Right forelimb (tissue), 1 donor: ENCODE measurements at places on chromosomes 6 and 20.

DNA sequence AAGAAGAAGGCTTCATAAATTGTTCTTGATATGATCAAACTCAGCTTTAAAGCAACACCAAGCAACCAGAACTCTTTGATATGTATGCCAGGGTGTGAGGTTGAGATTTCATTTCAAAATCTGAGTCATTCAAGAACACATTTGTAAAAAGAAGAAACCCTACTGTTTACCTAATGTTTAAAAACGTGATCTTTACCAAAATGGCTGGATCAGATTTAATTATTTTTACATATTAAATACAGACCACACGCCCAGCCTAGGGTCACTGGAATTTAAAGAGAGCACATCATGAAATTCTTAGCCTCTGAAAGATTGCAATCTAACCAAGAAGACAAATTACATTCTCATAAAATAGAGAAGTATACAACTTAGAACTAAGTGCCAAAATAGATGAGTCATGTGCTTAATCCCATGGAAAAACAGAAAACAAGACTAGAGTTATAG, 206.8 kb upstream of the SMLR1 start:
- DNase-seq, result no peak

GRCh38 chr20:46088409-46089166, 1.2 kb downstream of the NCOA5 start:
- no peak for DNase-seq

GRCh38 chr6:166705069-166705468, 78.0 kb upstream of the RPS6KA2 start:
- no peak for DNase-seq

DNA sequence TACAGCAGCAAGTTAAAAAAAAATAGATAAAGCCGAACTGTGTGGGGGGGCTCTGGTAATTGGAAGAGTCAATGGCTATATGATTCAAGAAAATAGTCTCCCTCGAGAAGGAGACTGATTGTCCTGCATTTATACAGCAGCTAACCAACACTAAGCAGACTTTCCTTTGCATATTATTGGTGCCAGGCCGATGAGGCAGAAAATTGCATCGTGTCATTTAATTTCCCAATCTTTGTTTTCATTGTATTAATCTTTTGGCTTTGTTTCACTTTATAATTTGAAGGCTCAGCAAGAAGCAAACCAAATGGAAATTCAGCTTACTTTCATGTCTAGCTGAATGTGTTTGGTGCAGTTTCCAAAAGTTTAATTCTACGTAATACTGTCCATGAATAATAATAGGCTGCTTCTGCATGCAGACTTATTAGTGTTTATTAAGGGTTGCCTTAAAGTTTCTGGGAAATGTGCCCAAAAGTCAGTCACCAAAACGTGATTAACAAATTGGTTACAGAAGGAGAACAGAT, 258.5 kb downstream of the HACE1 start:
- DNase-seq, result no peak

- no peak for DNase-seq
Observed at GRCh38 chr20:38043512-38044300, 10.2 kb downstream of the RPRD1B start.

GRCh38 chr6:88380083-88380482, 213.9 kb upstream of the CNR1 start:
- no peak for DNase-seq

GRCh38 chr6:33289784-33290315, 449 bp downstream of the PFDN6 start:
- no peak for DNase-seq

DNA sequence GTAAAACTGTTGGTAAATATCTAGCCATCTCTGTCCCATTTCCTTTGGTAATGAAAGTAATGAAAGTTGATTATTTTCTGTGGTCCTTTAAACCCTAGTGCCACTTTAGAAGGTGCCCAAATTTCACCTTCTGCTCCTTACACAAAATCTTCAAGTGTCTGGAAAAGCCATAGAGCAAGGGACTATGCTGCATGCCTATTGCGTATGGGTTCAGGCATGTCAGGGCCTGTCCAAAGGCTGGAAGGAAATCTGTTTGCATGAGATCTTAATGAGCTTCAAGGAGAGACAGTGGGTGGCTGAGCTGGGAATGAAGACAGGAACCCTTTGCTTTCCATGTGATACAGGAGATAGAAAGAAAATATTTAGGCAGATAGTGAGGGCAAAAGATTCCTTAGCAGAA, 66.6 kb upstream of the CCN6 start:
- DNase-seq, result no peak

GRCh38 chr6:111573892-111574797, 31.5 kb downstream of the TRAF3IP2 start:
- peak; percentile 67 for DNase-seq

DNA sequence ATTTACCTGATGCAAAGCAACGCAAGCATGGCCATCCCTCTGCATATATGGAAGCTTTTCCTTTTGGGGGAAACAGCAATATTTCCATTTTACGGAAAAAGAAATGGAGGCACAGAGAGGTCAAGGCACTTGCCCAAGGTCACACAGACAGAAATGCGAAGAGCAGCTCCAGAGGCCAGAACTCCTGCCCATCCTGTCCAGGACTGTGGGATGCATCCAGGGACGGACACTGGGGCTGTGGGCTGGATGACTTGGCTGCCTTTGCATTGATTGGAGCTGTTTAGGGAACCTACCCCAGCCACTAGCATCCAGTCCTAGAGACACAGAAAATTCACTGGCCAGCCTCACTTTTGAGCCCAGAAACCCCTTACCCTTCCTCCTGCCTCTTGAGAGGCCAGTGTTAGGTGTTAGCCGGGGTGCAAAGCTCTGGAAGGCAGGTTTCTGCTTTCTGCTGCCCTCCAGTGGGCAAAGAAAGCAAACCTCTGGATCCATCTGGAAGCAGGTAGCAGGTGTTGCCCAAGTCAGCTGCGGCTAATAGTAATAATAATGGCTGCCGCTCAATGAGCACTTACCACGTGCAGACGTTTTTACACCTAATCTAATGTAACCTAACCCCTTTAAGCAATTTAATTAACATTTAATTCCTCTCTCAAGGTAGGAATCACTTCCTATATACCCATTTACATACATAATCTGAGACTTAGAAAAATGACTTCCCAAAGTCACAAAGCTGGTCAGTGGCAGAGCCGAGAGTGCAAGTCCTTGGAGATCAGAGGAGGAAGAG, 31.7 kb upstream of the CCN5 start:
- DNase-seq, result no peak

- DNase-seq, result no peak
Observed at GRCh38 chr6:6091608-6092002, 84.9 kb upstream of the NRN1 start.

- DNase-seq, result no peak
Observed at GRCh38 chr6:158439255-158439654, 120.6 kb upstream of the TMEM181 start.

DNA sequence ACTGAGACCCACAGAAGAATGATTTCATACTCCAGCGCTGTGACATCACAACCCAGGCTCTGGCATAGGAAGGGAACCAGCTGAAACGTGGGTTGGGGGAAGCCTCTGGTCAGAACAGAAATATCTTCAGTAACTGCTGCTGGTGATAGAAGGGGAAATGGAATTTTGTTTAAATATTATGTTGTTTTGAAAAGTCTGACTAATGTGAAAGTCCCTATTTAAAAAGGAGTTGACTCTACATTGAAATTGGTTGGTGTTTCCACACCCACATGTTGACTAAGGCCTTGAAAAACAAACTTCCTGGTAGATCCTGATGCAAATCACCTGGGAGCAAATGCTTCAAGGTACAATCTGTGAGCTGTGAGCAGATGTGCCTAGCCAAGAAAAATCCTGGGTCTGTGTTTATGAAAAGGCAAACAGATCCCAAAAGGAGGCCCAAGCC, 24.5 kb upstream of the TCP11 start:
- no peak for DNase-seq

DNA sequence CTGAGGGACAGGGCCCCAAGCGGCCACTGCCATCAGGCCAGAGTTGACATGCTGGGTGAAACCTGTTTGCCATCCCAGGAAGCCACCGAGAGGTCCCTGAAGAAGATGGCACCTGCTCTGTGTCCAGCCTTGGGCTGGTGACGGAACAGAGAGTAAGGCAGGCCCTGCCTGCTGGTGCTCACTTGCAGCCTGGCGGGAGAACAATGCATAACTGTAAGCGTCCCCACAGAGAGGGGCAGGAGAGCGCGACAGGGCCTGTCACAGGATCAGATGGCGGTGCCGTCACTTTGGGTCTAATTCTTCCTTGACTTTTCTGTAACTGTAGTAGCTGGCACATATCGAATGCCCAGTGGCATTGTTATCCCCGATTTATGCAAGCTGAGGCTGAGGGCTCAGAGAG, 29.0 kb upstream of the VSTM2L start:
- no peak for DNase-seq
